ENCODE measurements at places on chromosomes 12 and 14.

DNA sequence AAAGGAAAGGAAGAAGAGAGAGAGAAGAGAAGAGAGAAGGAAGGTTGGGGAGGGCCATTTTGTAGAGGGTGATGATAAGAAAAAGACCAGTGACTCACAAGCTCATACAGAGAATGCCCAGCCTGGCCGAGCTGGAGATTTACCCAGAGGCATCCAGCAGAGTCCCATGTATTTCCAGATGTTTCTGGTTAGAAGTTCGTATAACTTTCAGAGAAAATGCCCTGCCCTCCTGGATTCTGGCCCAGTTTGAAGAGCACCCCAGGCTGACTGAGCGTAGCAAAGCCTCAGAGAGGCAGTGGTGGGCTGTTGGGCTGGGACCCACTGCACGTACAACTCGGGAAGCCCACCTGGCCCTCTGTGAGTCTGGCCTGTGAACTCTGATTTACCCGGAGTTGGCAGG lies 221.8 kb downstream of the SLC41A2 start:
- DNase-seq, result no peak

DNA sequence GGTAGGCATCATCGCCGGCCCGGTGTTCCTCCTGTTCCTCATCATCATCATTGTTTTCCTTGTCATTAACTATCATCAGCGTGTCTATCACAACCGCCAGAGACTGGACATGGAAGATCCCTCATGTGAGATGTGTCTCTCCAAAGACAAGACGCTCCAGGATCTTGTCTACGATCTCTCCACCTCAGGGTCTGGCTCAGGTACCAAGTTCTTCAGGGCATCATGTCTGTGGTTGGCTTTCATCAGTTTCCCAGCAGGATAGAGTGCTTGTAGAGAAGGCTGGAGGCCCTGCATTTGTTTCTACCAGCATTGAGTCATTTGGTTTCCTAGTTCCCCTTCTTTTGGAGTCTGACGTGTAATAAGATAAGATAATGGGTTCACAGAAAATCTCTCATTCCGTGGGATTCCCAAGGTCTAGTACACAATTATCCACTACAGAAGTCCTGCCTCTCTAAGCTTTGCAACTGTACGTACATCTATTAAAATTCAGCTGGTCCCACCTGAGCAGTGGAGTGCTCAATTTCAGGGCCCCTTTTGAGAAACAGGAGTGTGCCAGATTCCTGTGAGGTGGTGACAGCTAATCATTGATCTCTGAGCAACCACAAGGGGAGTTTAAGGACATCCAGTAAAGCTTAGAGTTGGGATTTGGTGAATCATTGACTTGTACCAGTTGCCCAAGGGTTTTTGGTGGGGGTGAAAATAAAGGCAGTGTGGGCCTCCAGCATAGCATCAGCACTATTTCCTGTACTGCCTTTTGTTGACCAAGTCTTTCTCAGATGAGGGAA lies 25.1 kb downstream of the ACVR1B start:
- no peak for DNase-seq

GRCh38 chr12:63862187-63862968 lies 17.9 kb downstream of the SRGAP1 start:
- no peak for DNase-seq

- DNase-seq, result no peak
Measured at GRCh38 chr12:40874868-40875267, 182.6 kb downstream of the CNTN1 start.

GRCh38 chr12:116442946-116443345 lies 116.2 kb upstream of the MAP1LC3B2 start:
- DNase-seq, result no peak

- no peak for DNase-seq
Measured at GRCh38 chr12:76611533-76611932, 52.0 kb upstream of the OSBPL8 start.

DNA sequence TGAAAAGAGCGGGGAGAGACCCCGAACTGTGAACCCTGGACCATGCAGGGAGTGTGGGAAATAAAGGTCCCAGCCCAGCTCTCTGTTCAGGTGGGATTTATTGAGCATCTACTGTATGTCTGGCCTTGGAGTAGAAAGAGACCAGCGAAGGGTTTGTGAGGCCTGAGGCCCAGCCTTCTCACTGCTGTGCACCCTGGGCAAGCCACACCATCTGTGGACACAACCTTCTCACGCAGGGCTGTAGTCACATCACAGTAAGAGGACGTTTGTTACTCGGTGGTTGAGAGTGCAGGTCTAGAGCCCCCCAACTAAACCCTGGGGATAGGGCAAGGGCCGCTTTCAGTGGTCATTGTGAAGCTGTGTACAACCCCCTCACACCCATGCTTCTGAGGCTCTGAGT lies 18.2 kb downstream of the FAM222A start:
- no peak for DNase-seq

DNA sequence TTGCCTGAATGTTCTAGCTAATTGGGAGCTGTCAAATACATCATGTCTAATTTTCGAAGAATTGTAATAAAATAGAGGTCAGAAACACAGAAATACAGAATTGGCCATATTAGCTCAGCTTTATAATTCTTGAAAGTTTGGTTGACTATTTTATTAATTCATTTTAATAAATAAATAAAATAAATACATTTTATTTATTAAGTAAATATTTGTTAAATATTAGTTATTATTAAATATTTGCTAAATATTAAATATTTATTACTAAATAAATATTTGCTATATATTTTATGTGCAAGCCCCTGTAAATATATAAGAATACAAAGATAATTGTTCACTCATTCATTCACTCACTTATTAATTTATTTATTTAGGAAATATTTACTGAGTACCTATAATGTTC lies 231.3 kb downstream of the SSPN start:
- DNase-seq, result no peak

- DNase-seq, result no peak
Measured at GRCh38 chr12:2583091-2583497, 211.7 kb upstream of the FKBP4 start.

DNA sequence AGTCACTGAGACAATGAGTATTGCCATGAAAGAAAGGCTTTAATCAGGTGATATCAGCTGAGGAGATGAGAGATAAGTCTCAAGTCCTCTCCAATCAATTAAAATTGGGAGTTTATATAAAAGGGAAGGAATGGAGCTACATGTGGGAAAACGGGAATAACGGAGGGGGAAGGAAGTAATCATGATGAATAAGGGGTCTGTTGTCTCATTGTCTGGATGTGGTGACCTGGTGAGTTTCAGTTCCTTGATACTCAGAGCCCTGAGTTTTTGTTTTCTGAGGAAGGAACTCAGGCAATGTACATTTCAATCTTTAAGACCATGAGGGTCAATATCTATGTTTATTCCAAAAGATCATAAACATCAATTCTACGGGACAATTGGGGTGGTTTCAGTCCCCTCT lies 198.8 kb downstream of the KITLG start:
- no peak for DNase-seq
